ENCODE measurements at places on chromosomes 5 and 9. TPM values are rescaled to one million over a fixed set of nuclear protein-coding genes. Genes with fewer than 3 reads are reported as not detected.

FSTL4 gene
- 0.76 TPM for polyA plus RNA-seq

WWC1 gene
- 83.0 TPM for polyA plus RNA-seq

MAMDC2 gene
- polyA plus RNA-seq, result 7.0 TPM

IFNA13 gene
- polyA plus RNA-seq, result not detected

ENG gene
- 78.1 TPM for polyA plus RNA-seq

OR1J2 gene
- not detected for polyA plus RNA-seq

CARD9 gene
- polyA plus RNA-seq, result 1.7 TPM

NCBP1 gene
- 46.3 TPM for polyA plus RNA-seq

PDCD1LG2 gene
- 0.10 TPM for polyA plus RNA-seq

ST6GALNAC6 gene
- 43.1 TPM for polyA plus RNA-seq

ANKRD18B gene
- polyA plus RNA-seq, result 1.3 TPM

CTSV gene
- polyA plus RNA-seq, result 26.1 TPM

GRCh38 chr9:81423589-81424326 is 265.6 kb downstream of the TLE1 start:
- DNase-seq, result no peak

- DNase-seq, result no peak
Measured at GRCh38 chr5:125847561-125847960, 575.6 kb upstream of the GRAMD2B start.

- DNase-seq, result no peak
Measured at GRCh38 chr9:1055166-1055565, 5.0 kb downstream of the DMRT2 start.

DNA sequence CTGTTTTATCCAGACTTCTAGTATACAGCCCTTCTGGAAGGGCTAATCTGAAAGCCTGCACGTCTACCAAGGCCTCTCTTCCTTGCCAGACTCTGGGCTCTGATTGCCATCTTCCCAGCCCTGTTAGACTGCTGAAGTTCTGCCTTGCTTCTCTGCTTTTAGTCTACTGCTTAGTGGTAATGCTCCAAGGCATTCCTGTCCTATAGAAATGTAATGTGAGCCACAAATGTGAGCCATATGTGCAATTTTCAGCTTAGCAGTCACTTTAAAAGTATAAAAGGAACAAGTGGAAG is 32.1 kb downstream of the WNK2 start:
- no peak for DNase-seq

DNA sequence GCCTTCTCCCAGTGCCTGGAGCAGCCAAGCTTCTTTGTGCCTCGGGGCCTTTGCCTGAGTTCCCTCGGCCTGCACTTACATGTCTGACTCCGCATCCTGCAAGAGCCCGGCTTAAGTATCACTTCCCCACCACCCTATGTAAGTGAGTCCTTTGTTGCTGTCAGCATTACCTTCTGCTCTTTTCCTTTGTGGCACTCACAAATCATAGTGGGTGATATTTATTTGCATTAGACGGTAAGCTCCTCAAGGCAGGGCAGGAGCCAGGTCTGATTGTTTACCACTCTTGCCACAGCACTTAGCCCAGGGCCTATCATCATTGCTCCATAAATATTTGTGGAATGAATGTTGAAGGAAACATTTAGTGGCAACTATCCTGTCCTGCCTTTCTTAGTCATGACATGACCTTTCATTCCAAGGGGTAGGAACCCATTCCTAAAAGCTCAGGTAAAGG is 4.8 kb downstream of the GM2A start:
- no peak for DNase-seq

DNA sequence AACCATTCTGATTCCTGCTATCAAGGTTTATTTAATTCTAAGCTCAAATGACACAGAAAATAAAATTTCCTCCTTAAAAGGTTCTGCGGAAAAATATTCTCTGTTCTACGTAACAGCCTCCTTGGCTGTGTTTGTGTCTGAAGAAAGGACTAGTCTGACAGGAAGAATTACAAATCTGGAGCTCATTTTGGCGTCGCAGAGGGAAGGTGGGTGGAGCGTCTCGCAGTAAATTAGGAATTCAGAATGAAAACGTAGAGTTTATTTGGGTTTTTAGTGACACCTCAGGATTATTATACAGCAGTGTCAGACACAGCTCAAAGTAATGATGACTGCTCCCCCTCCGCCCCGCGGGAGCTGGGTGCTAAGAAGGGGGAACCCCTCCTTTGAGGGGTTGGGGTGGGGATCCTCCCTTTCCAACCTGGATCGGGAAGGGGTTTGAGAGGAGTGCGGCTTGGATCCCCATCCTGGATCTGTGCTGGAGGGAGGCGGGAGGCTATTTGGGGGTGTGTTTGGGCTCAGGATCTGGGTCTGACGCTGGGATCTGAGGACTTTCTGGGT is 933 bp upstream of the TGFBR1 start:
- no peak for DNase-seq

DNA sequence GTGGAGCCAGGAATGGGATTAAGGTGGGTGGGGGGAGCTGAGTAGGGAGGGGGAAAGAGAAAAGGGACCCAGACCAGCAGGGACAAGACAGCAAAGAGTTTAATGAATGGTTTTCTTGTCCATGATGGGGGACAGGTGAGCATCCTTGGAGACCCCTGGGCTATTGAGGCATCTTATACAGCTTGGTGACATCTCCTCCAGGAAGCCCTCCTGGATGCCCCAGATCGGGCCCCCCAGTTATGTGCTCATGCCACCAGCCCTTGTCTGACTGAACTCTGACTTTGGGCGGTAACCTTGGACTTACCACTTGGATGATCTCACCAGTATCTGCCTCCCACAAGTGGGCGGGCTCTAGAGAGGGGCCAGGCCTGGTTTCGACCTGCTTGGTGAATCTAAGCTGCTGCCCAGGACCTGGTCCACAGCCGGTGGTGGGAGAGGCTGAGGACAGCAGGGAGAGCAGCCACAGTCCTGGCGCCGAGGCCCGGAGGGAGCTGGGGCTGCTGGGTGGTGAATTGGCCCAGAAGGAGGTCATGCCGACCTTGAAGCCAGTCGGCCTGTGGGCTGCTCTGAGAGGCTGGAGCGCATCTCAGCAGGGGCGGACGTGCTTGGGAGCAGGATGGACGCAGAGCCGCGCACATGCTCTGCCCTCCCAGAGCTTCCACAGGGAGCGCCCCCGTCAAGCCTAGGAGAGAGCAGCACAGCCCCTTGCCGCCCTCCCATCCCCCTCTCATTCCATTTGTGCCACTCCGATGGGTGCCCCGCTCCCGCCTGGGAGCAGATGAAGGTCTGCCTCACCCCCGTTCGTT is 36.2 kb downstream of the UNC5A start:
- no peak for DNase-seq

- DNase-seq, result no peak
Measured at GRCh38 chr5:2172471-2172870, 289.7 kb upstream of the IRX4 start.

- DNase-seq, result no peak
Measured at GRCh38 chr5:118533156-118533555, 455.2 kb downstream of the DTWD2 start.

DNA sequence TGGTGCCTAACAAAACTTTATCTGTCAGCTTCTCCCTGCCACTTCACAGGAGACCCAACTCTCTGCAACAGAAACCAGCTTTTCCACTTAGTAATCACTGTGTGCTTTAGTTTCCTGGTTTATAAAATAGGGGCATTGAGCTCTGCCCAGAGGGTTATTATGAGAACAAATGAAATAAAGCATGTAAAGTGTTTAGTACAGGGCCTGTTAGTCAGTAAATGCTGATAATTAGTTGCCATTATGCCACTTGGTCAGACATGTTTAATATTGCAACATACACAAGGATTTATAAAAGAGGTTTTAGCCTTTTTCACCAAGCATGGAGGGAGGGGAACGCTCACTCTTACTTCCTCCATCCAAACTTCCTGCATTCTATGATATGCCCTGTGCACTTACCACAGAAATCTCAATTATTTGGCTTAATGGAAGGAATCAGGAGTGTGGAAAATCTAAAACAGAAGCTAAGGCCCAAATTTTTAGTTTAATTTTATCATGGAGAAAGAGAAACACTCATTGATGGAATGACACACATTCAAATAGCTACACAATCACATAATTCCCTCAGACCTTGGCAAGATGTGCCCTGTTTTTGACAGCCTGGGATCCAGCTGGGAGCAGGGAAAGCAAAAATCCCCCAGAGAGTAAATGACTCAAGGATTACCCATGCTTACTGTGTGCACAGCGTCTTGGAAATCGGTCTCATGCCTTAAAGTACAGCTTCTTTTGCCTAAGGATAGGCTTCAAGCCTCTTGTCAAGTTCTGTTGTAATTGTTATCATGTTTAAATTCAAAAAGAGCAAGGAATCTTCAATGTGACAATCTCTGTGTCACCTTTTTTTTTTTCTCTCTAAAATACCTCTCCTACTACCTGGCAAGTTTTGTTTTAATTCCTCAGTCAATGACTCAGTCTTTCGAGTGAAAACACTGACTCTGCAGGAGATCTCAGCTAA is 34.0 kb downstream of the ZNF474 start:
- DNase-seq, result no peak

GRCh38 chr5:89147031-89147430 is 264.0 kb upstream of the MEF2C start:
- no peak for DNase-seq

DNA sequence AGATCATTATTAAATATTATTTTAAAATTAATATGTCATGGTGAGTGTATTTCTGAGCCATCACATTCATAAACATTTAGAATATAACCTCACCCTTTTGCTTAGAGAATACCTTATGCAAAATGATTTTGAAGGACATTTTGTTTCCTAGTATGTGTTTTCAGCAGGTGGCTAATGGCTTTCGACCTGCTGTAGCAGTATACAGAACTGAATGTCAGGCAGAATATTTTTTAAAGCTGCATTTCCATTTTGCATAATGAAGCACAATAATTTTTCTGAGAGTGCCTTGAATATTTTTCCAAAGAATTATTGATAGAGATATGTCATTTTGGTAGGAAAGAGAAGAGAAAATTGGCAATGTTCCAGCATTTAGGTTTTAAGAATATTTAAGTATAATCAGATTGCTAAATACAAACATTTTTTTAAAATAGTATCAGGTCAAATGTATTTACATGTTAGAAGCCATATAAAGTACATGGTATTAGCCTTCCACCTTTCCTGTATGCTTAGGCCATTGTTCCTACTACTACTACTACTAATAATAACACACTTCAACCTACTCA is 42.3 kb downstream of the PAM start:
- no peak for DNase-seq

DNA sequence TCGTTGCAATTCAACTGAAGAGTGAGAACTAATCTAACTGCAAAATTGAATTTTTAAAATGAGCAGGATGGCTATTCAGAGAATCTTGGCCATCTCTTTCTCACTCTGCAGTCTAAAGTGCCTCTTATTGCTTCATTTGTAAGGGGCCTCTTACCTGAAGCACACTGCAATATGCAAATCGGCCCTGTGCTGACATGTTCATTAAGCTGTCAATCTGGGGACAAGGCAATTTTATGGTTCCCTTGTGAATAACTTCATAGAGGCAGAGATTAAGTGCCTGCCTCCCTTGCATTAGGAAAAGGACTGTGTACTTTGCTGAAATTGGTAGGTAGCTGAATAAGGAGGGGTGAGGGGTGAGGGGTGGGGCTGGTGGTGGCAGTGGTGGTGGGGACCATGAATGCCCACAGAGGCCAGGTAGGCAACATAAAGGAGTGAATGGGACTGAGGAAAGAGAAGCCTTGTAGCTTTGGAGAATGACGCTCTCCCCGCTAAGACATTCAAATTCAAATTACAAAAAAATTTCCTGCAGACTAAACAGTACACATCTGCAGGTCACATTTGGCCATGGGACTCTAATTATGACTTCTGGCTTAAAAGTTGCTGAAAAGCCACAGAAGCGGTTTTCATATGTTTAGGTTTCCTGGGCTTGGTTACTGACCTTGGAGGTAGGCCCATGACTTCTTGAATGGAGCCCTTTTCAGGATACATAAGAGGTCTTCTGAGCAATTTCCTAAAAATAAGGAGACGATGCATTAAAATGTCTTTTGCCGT is 25.0 kb downstream of the TNFSF8 start:
- no peak for DNase-seq

- DNase-seq, result no peak
Measured at GRCh38 chr5:146073239-146073900, 32.0 kb downstream of the PLAC8L1 start.

- DNase-seq, result no peak
Measured at GRCh38 chr9:76289042-76289441, 105.2 kb downstream of the RFK start.

GRCh38 chr5:10577371-10578292 is 13.8 kb downstream of the ANKRD33B start:
- no peak for DNase-seq

- DNase-seq, result no peak
Measured at GRCh38 chr5:181205761-181206649, 1.0 kb upstream of the TRIM7 start.

- DNase-seq, result no peak
Measured at GRCh38 chr5:118862596-118862995, 125.8 kb downstream of the DTWD2 start.

GRCh38 chr5:151491062-151491461 is 43.7 kb downstream of the SLC36A1 start:
- DNase-seq, result no peak

DNA sequence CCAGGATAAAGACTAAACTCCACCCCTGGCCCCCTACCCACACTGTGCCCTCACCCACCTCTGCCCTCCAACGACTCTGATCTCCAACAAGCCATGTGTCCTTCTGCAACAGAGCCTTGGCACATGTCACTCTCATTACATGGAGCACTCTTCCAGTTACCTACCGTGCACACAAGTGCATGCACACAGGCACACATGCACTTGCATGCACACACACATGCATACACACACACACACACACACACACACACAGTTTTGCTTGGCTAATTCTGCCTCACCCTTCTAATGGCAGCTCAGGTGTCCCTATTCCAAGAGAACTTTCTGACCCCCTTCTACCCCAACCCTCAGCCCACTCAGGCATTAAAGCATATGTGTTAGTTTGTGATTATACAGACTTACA is 19.6 kb downstream of the GALNT10 start:
- no peak for DNase-seq

DNA sequence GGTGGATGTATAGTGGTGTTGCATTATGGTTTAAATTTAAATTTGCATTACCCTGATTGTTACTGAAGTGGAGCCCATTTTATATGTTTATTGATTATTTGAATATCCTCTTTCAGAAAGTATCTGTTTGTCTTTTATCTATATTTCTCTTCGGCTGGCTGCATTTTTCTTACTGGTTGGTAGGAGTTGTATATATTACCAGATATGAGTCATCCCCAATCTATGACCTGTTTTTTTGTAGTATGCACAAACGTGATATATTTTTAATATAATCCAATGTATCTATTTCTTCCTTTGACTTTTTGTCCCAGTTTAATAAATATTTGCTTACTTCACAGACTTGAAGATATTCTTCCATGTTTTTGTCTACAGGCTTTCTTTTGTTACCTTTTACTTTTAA is 29.3 kb upstream of the CAMK4 start:
- no peak for DNase-seq

DNA sequence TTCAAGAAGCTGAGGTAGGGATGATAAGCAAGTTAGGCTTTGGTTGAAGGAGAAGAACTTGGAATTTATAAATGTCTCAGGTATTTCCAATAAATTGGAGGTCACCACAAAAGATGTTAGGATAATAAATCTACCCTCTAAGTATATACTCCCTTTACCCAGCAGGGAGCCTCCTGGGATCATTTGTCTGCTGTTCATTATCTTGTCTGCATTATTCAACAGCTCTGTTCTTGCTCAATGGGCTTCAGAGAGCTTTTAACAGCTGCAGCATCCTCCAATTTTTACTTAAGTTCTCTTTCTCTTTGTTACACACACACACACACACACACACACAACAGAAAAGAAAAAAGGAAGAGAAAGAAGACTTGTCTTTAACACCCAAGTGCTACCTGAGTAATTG is 51.7 kb upstream of the VPS13A start:
- DNase-seq, result no peak

GRCh38 chr9:81118416-81118815 is 570.9 kb downstream of the TLE1 start:
- no peak for DNase-seq

- DNase-seq, result no peak
Measured at GRCh38 chr5:32538031-32538547, 47.3 kb upstream of the SUB1 start.
